WTC11 (cell line): ENCODE measurements at places on chromosomes 4 and X. TPM values are rescaled to one million over a fixed set of nuclear protein-coding genes. Genes with fewer than 3 reads are reported as not detected.
A peak's percentile ranks its signal among the peaks of the same experiment; 100 is the strongest.

GRCh38 chr4:3516836-3517730, 15.1 kb downstream of the LRPAP1 start:
- H3K4me3 ChIP-seq: no peak overlapping the region
- H3K27me3 ChIP-seq: no peaks in the 10 kb centered on the region

- H3K27ac ChIP-seq: no peak overlapping the region; the same call in 1 of the 2 replicates
- H3K4me3 ChIP-seq: no peak overlapping the region
- no peaks in the 10 kb centered on the region for H3K36me3 ChIP-seq
- DNase-seq: no peak
- H3K4me1 ChIP-seq: peaks cover 7% of the 10 kb centered on the region
- no peaks in the 10 kb centered on the region for H3K27me3 ChIP-seq
These were observed 94.0 kb upstream of the DKK2 start for GRCh38 chr4:107130157-107130556.

- peaks cover 14% of the 10 kb centered on the region for H3K27me3 ChIP-seq
- peaks cover 27% of the 10 kb centered on the region for H3K4me1 ChIP-seq
- peak; percentile 52 for DNase-seq
These were observed 133.3 kb upstream of the ZIC3 start for GRCh38 chrX:137432609-137433008.

DNA sequence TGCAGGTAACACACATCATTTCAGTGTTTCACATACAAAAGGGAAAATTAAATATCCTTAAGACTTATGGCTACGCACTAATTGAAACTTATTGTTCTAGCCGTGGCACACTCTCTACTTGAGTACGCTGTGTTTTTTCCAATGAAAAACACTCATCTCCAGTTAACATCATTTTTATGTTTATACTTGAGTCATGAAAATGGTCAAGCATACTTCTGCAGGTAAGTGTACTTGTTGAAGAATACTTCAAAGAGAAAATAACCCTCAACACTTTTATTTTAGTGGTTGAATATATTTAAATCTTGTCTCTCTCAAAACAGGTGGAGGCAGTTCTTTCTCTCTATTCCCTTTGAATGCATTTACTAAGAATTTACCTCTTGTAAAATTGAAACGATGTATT, 538.7 kb upstream of the PCDH7 start:
- H3K27ac ChIP-seq: no peak overlapping the region
- DNase-seq: no peak
- peaks cover 3% of the 10 kb centered on the region for H3K4me1 ChIP-seq

- H3K27ac ChIP-seq: no peak overlapping the region
- no peaks in the 10 kb centered on the region for H3K36me3 ChIP-seq
- 0 out of 2 replicates have a peak, but pooled peaks cover under 1% of the 10 kb centered on the region for H3K4me1 ChIP-seq
- no peaks in the 10 kb centered on the region for H3K27me3 ChIP-seq
These were observed 75.9 kb upstream of the CAMK2D start for GRCh38 chr4:113837397-113837796.

DNA sequence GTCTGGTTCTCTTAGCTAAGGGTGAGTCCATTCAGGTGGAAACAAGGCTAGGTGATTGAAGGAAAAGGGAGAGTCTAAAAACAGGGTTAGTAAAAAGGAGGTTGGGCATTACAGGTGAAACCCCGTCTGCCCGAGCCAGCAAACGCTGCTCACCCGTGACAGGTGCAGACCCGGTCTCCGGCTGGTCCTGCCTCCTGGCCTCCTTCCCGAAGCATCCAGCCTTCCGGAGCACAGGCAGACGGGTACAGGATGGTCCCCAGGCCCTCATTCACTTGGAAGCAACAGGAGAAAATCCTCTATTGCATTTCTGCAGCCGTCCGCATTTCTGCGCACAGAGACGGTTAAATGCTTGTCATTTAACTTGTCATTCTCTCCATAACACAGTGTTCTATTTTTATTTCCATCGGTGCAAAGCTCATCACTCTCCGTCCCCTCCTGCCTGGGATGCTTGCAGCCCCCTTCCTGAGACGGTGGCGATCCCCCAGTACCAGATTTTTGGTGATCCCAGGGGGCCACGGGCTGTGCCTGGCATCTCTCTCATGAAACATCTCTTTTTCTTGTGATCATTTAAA, 90.8 kb upstream of the PPP2R3B start:
- H3K4me3 ChIP-seq: no peak overlapping the region
- H3K36me3 ChIP-seq: peaks cover 6% of the 10 kb centered on the region; the same call in 1 of the 2 replicates
- peaks cover 11% of the 10 kb centered on the region; the same call in 1 of the 2 replicates for H3K27me3 ChIP-seq
- DNase-seq: no peak
- H3K4me1 ChIP-seq: peaks cover 31% of the 10 kb centered on the region

GRCh38 chrX:14817571-14817970, 55.3 kb downstream of the FANCB start:
- H3K27ac ChIP-seq: no peak overlapping the region
- peaks cover 4% of the 10 kb centered on the region; the same call in 1 of the 2 replicates for H3K36me3 ChIP-seq
- DNase-seq: no peak
- peaks cover 8% of the 10 kb centered on the region for H3K4me1 ChIP-seq

- peaks cover 3% of the 10 kb centered on the region for H3K27me3 ChIP-seq
- H3K4me3 ChIP-seq: no peak overlapping the region
- DNase-seq: no peak
- 0 out of 2 replicates have a peak, but pooled peaks cover 3% of the 10 kb centered on the region for H3K4me1 ChIP-seq
- no peak overlapping the region for H3K27ac ChIP-seq
These were observed 322.8 kb upstream of the PPARGC1A start for GRCh38 chr4:24212642-24213041.

- H3K27me3 ChIP-seq: no peaks in the 10 kb centered on the region
- DNase-seq: no peak
- H3K36me3 ChIP-seq: no peaks in the 10 kb centered on the region
- no peak overlapping the region for H3K27ac ChIP-seq
These were observed 83.9 kb downstream of the AFF1 start for GRCh38 chr4:87018753-87019152.

Gene ATXN3L
- total RNA-seq: not detected in 3 replicates

DNA sequence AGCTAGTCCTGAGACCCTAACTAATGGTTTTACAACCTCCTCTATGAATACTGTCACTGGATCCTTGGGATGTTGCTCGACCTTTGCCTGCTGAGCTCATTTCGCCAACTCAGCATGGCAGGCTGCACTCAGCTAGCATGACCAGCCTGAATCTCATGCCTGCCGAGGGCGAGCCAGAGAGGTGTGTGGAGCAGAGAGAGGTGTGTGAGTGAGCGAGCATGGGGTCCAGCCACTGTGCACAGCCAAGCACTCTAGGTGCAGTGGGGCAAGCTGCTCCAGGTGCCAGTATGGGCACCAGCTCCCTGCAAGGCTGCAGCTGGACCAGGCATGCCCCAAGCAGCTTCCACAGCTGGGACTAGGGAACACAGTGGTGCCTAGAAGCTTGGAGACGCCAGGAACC, 410.9 kb downstream of the PCDH10 start:
- no peaks in the 10 kb centered on the region for H3K27me3 ChIP-seq
- H3K36me3 ChIP-seq: no peaks in the 10 kb centered on the region
- no peak overlapping the region for H3K4me3 ChIP-seq
- no peak overlapping the region for H3K27ac ChIP-seq
- no peaks in the 10 kb centered on the region for H3K4me1 ChIP-seq
- no peak for DNase-seq

GRCh38 chr4:108166038-108166437, 2.7 kb downstream of the LEF1 start:
- no peak overlapping the region for H3K27ac ChIP-seq
- peaks cover 95% of the 10 kb centered on the region for H3K27me3 ChIP-seq
- peak overlapping the region; percentile 51 for H3K4me3 ChIP-seq
- peaks cover 45% of the 10 kb centered on the region for H3K4me1 ChIP-seq
- no peaks in the 10 kb centered on the region for H3K36me3 ChIP-seq

Gene HPSE
- total RNA-seq: 3.0 to 3.8 TPM (median 3.7 TPM) in 3 replicates

DNA sequence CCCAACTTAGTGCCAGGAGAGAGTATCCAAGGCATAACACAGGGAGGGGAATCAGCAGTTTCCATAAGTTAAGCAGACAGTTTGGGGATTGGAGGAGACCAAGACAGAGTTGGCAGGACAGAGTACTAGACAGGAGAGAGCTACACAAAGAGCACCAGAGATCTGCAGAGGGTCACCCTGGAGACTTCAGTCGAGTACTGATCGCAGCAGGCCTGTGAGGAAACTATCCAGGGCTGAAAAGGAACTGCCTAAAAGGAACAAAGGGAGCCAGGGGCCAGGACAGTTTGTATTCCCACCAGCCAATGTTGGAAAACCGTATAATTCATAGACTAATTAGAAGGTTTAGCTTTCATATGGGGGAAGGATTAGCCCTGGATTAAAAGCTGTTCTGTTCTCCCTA, 80.6 kb upstream of the ENPP6 start:
- H3K4me1 ChIP-seq: peaks cover 7% of the 10 kb centered on the region
- DNase-seq: no peak
- peaks cover 5% of the 10 kb centered on the region for H3K36me3 ChIP-seq
- H3K27ac ChIP-seq: 0 out of 2 replicates have a peak overlapping the region, but pooled peaks have one; percentile 46

DNA sequence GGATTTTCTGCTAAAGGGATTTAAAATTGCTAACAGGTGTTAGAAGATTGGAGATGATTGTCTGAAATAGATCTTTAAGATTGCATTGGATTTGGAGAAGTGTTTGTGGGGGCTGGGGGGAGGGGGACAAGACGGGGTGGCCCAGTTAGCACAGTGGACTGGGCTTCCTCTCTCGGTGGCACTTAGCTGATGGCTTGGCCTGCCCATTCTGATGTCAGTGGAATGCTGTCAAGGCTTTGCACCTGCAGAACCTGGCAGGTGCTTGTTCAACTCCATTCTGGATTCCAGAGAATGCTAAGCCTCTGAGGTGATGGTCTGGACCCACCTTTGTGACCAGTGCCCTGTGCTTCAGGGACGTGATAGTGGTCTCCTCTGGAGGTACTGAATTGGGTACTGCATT, 43.7 kb downstream of the ADD1 start:
- no peaks in the 10 kb centered on the region for H3K27me3 ChIP-seq
- no peak overlapping the region for H3K27ac ChIP-seq
- H3K36me3 ChIP-seq: peaks cover 42% of the 10 kb centered on the region
